ENCODE measurements at places on chromosomes 13 and 19. TPM values are rescaled to one million over a fixed set of nuclear protein-coding genes. Genes with fewer than 3 reads are reported as not detected.

- DNase-seq, result no peak
Measured at GRCh38 chr19:2192862-2193261, 29.1 kb downstream of the DOT1L start.

The CEACAM20 gene
- not detected for total RNA-seq

The ACTMAP gene
- 1.2 TPM for total RNA-seq

GRCh38 chr19:4510435-4511255 is 7.6 kb downstream of the PLIN4 start:
- no peak for DNase-seq

The GPC6 gene
- total RNA-seq, result 7.8 TPM

- peak; percentile 46 for DNase-seq
Measured at GRCh38 chr13:99322297-99323103, 15.3 kb upstream of the GPR183 start.

The EXOC3L2 gene
- 1.9 TPM for total RNA-seq

The GTPBP3 gene
- 7.6 TPM for total RNA-seq

The CCDC70 gene
- total RNA-seq, result not detected

- no peak for DNase-seq
Measured at GRCh38 chr19:28543244-28543776, 669.6 kb downstream of the UQCRFS1 start.

The SYT5 gene
- total RNA-seq, result not detected

The CEACAM8 gene
- total RNA-seq, result 0.04 TPM

DNA sequence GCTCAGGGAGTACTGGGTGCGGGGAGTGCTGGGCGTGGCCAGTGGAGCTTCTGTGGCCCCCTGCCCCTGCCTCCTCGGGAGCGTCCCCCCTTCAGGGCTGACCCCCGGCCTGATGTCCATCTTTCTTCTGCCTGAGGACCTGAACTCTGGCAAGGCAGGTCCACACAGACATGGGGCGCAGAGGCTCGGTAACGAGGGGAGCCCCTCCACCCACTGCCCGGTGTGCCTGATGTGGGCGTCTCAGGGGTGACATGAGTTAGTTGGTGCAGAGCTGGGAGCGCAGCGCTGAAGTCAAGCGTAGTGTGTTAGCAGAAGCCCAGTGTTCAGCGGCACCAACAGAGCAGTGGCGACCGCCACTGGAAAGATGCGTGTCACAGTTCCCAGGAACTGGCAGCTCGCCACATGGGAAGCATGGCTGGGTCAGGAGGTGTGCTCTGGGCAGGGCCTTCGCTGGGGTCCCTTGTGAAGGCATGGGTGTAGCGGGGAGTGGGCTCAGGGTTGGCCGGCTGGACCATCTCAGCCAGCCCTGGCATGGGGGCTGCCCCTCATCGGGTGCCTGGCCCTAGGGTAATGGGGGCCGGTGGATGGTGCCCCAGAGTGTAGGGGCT is 11.5 kb downstream of the THOP1 start:
- DNase-seq, result no peak

GRCh38 chr19:28305513-28305912 is 907.4 kb downstream of the UQCRFS1 start:
- DNase-seq, result no peak

DNA sequence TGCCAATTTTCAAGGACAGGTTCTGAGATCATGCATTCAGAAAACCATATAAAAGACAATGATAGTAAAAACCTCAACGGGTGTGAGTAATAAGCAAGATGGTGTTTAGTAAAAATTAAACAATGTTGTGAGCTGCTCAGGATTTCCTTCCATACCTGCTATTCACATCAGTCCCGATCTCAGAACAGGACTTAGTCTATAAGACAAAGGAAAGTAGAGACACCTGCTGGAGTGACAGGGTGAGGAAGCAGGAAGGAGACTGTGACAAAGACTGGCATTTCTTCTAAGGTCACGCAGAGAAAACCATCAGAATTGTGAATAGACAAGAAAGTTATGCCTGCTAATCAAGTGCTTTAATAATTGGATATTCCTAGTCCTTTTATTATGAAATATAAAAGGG is 648.0 kb downstream of the DACH1 start:
- DNase-seq, result peak; percentile 40

The RPS5 gene
- total RNA-seq, result 2,401 TPM

- no peak for DNase-seq
Measured at GRCh38 chr19:16034180-16034579, 42.1 kb upstream of the TPM4 start.

The HAUS8 gene
- total RNA-seq, result 3.9 TPM

The KISS1R gene
- not detected for total RNA-seq

The INAFM1 gene
- total RNA-seq, result 6.1 TPM
